HuH-7 (cell line): ENCODE measurements at places on chromosomes 7 and 10.
A peak's percentile ranks its signal among the peaks of the same experiment; 100 is the strongest.

DNA sequence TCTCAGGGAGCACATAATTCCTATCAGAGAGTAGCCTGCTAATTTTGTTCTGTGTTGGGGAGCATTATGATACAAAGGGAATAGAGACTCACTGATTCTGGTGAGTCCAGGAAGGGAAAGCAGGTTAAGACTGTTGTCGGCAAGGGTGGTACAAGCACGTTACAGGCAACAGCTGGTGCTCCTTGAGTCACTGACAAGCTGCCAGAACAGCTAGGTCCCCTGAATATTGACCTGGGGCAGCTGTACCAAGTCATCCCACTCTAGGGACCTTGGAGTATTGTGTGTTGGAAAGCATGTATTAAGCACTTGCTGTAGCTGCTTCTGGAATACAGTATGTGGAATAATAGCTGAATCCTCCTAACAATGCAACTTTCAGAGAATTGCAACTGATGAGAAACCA, 37.0 kb upstream of the GLCCI1 start:
- no peak for DNase-seq

DNA sequence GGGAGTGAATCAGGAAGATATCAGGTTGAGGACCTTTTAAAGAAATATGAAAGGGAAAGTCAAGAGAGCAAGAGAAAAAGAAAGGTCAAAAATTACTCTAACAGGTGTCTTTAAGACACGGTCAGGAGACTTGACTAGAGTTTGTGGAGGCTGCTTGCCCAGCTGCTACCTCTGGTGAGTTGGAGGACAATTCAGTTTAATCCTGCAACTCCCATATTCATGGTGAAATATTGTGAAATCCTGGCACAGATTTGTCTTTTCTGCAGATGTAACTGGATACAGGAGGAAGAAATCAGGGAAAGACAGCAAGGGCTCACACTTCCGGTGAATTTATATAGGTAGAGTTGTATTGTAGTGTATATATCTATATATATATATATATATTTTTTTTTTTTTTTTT, 93.5 kb downstream of the AKAP9 start:
- no peak for DNase-seq

- no peak for DNase-seq
Measured at GRCh38 chr10:42999385-43000020, 77.4 kb upstream of the RET start.

- no peak for DNase-seq
Measured at GRCh38 chr7:43058271-43059066, 54.0 kb upstream of the HECW1 start.

DNA sequence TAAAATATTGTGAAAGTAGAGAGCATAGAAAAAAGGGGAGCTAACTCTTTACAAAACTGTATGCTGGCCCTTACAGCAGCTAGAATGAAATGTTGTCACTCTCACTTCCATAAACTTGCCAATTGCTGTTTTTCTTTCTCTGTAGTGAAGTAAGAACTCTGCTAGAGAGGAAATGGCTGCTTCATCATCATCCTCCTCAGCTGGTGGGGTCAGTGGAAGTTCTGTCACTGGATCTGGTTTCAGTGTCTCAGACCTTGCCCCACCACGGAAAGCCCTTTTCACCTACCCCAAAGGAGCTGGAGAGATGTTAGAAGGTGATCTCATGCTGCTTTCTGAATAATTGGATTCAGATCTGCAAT, 7.6 kb upstream of the ASCC1 start:
- DNase-seq = no peak

DNA sequence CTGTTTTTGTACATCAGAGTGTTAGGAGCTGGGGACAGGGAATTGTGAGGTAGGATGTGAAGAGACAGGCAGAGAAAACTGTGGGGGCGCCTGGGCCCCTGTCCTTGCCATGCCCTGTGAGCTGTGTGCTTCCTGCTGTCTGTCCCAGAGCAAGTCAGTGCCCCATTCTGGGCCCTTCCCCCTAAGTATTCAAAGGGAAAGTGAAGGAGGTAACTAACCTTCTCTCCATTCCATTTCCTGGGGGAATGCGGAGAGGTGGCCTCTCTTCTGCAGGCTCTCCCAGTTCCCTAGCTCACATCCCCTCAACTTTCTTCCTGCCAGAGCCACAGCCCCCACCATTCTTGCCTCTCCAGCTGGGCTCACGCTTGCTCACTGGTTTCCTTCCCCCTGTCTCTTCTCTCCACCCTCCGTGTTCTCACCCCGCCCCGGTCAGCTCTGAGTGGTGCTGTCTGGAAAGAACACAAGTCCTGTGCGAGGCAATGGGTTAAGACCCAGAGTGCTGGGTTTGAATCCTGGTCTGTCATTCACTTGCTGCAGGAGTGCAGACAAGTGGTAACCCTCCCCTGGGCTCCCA, 9.7 kb upstream of the VSIR start:
- DNase-seq = no peak

GRCh38 chr10:37125921-37126320, 523 bp downstream of the ANKRD30A start:
- DNase-seq = no peak

DNA sequence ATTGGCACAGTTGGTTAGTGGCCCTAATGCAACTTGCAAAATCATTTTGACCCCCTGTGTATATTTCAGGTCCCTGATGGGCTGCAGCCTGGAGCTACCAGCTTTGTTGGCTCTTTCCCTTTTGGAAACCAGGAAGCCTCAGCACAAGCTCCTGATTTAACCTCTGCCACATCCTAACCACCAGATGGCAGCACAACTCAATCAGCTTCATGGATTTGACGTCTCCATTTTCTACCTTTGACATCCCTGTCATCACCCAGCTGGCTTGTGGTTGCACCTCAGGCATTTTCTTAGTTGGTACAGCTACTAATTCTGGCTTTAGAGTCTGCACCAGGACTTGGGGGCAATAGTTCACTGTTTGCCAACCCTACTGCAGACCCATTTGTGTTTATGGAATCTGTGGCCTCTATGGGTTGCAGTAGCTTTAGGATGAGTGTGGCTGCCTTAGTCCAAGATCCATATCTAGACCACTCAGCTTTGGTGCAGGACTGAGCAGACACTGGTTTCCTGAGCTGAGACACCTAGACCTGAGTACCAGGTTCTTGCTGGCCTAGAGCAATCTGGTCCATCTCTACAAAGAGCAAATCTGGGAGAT, 456.2 kb downstream of the REEP3 start:
- DNase-seq = peak; percentile 52

- no peak for DNase-seq
Measured at GRCh38 chr10:32795598-32796183, 162.3 kb downstream of the ITGB1 start.

DNA sequence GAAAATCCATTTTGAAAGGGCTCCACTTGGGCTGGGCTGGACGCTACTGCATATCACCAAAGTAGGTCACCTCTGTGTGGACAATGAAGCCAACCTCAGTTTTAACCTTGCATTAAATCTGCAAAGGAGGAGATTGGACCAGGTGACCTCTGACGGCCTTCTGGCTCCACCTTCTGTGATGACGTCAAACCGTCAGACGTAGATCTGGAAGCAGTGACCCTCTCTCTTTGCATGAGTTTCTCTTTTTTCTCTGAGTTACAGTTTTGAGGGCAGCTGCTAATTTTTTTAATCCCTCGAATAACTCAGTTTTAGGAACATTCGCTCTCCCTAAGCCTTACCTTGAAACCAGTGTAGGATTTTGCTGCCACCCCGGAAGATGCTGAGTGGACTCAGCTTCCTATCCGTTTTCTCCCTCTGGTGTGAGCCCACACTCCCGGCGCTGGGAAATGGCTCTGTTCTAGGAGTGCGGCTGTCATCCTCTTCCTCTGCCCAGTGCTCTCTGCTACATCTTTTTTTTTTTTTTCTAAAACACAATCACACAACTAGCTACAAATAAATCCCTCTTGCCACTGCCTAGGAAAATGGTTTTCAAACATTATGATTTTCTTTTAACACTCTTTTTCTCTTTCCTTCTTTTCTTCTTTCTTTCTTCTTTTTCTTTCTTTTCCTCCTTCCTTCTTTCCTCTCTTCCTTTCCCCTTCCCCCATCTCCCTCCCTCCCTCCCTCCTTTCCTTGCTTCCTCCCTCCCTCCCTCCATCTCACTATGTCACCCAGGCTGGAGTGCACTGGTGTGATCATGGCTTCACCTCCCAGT, 27.7 kb upstream of the NMT2 start:
- no peak for DNase-seq

DNA sequence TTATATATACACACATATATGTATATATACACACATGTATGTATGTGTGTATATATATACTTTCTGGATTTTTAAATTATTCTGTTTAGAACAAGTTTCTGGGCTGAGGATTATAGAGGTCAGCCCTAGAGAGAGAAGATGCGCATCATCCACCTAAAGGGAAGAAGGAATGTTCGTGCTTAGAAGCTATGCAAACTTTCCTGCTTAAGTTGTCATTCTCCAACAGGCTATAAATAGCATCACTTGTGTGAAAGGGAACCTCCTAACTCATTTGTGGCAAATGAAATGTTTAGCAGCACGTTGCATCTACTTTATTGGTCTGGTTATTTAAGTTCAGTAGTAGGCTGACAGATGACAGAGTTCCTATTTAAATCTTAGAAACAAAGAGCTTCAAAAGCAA, 23.9 kb upstream of the TPK1 start:
- no peak for DNase-seq

- no peak for DNase-seq
Measured at GRCh38 chr10:12957081-12957480, 44.4 kb downstream of the CCDC3 start.

DNA sequence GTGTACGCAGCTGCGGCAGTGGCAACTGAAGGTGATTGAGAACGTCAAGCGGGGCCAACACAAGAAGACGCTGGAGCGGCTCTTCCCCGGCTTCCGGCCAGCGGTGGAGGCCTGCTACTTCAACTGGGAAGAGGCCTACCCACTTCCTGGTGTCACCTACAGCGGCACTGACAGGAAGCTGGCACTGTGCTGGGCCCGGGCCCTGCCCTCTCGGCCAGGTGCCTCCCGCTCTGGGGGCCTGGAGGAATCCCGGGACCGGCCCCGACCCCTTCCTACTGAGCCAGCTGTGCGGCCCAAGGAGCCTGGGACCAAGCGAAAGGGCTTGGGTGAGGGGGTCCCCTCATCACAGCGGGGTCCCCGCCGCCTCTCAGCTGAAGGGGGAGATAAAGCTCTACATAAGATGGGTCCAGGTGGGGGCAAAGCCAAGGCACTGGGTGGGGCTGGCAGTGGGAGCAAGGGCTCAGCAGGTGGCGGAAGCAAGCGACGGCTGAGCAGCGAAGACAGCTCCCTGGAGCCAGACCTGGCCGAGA, 6.5 kb downstream of the ZSWIM8 start:
- DNase-seq = no peak

DNA sequence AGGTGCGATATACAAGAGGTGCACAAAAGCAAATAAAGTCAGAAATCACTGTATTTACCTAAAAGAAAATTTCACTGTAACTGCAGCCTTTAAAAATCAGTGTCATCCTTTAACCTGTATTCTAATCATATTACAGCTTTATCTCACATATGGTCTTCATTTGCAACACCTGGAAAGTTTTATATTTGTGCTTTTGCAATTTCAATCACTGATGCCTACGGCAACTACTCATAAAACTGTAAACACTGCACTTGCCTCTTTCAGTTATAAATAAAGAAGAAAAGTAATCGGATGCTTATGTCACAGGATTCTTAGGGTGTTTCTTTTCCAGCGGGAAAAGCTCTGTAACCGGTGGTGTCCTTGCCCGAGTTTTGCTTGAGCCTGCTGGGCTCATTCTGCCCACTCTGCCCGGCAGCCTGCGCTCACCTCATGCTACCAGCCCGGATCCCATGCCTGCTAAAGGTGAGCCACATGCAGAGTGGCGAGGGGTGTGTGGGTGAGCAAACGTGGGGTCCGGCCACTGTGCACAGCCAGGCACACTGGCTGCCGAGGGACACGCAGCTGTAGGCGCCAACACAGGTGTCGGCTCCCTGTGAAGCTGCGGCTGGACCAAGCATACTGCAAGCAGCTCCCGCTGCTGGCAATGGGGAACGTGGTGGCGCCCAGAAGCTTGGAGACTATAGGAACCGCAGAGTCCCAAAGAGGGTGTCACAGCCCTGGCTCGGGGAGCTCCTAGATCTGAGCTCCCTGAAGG, 56.3 kb upstream of the ABCB5 start:
- DNase-seq = no peak

DNA sequence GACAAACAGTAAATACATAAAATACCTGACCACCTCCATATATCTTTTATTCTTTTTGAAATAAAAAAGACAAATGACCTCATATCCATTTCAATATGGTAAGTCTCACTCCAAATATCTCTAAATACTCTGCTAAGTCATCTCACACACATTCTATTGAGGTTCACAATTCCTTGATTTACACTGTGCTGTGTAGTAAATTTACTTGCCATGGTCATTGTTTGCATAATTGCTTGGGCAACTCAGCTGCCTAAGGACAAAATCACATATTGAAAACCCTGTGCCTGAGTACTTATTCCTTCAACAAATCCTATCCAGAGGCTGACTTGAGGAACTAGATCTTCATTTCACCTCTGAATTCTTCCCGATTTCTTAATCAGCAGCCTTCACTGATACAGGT, 176.4 kb downstream of the THSD7A start:
- DNase-seq = no peak

- no peak for DNase-seq
Measured at GRCh38 chr10:21995557-21995956, 8.0 kb downstream of the DNAJC1 start.

GRCh38 chr10:6579904-6580278, at the start of gene PRKCQ:
Gene PRKCQ, minus strand, starts transcription at chr10:6580276. Its CDS starts 65,141 bp downstream, at chr10:6515135.
- DNase-seq = peak; percentile 49

GRCh38 chr7:125406111-125406510, 476.5 kb upstream of the POT1 start:
- DNase-seq = no peak

GRCh38 chr7:81002421-81002820, 83.6 kb upstream of the SEMA3C start:
- no peak for DNase-seq

GRCh38 chr7:67371429-67372305, 375.0 kb downstream of the TYW1 start:
- DNase-seq = peak; percentile 97

DNA sequence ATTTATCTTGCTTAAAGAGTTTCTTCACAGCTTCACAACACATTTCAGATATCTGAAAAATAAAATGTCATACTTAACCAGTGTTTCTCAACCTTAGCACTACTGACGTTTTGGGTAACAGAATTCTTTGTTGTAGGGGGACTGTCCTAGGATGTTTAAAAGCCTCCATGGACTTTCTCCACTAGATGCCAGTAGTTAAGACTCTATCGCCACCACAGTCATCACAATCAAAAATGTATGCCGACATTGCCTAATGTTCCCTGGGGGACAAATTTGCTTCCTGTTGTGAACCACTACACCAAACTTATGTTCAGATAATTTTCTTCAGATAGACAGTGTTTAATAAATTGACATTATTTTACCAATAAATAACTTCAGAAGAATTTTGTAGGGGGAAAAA, 13.4 kb downstream of the NOC3L start:
- DNase-seq = no peak

DNA sequence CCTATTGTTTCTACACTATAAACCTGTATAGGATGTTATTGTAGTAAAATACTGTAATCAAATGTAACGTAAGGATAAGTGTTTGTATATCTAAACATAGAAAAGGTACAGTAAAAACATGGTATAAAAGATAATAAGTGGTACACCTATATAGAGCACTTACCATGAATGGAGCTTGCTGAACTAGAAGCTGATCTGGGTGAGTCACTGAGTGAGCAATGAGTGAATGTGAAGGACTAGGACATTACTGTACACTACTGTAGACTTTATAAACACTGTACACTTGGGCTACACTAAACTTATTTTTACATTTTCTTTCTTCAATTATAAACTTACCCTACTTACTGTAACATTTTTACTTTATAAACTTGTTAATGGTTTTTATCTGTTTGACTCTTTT, 732.9 kb upstream of the LRRN3 start:
- DNase-seq = no peak

GRCh38 chr10:114573330-114574045, 84.6 kb downstream of the ABLIM1 start:
- DNase-seq = no peak

- DNase-seq = no peak
Measured at GRCh38 chr7:89887489-89887888, 266.8 kb upstream of the STEAP1 start.
